CD8-positive, alpha-beta memory T cell (primary cell): ENCODE measurements at places on chromosomes 11 and 22. TPM values are rescaled to one million over a fixed set of nuclear protein-coding genes. Genes with fewer than 3 reads are reported as not detected.

The FZD4 gene
- 0.07 TPM for total RNA-seq

GRCh38 chr22:20172141-20172613 is 21.3 kb upstream of the CCDC188 start:
- H3K4me1 ChIP-seq, result no peaks in the 10 kb centered on the region
- H3K27ac ChIP-seq, result no peak overlapping the region
- no peak overlapping the region for H3K4me3 ChIP-seq
- peaks cover 13% of the 10 kb centered on the region for H3K27me3 ChIP-seq
- H3K36me3 ChIP-seq, result no peaks in the 10 kb centered on the region

GRCh38 chr11:101435408-101435973 is 148.3 kb downstream of the TRPC6 start:
- H3K4me3 ChIP-seq, result no peak overlapping the region
- H3K36me3 ChIP-seq, result no peaks in the 10 kb centered on the region
- no peak for DNase-seq
- no peaks in the 10 kb centered on the region for H3K4me1 ChIP-seq

DNA sequence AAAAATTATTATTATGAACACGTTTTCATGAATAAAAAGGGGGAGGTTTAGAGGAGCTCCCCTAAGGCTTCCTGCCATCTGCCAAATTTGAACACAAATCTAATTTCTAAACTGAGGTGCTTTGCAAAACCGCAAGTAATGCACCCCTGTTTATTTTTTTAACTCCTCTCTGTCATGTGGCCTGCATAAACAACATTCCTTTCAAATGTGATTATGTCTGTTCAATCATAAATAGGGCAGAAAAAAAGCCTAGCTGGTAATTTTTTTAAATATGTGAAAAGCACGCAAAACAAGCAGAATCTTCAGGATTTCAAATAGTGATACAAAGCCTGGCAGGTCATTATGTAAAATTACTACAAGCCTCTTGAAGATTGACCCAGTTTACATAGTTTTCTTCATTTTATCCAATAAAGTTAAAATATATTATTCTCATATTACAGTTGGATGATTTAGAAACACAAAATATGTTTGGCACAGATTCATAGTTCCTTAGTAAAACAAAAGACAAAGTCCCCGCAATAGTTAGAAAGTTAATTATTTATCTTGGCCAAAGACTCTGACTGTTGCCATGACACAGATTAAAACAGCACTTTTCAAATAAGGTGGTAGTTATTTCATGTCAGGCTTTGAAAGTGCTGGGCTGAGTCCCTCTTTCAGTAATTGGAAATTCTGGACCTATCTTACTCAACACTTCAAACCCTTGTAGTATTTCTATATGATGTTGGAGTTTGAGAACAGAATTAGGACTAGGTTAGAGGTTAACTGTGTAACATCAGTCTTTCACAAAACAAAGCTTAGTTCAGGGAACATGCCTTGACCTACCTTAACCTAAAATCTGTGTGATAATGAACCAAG is 200.3 kb upstream of the MPPED2 start:
- H3K4me3 ChIP-seq, result no peak overlapping the region
- H3K36me3 ChIP-seq, result no peaks in the 10 kb centered on the region
- no peaks in the 10 kb centered on the region for H3K27me3 ChIP-seq
- no peak for DNase-seq
- H3K27ac ChIP-seq, result no peak overlapping the region

DNA sequence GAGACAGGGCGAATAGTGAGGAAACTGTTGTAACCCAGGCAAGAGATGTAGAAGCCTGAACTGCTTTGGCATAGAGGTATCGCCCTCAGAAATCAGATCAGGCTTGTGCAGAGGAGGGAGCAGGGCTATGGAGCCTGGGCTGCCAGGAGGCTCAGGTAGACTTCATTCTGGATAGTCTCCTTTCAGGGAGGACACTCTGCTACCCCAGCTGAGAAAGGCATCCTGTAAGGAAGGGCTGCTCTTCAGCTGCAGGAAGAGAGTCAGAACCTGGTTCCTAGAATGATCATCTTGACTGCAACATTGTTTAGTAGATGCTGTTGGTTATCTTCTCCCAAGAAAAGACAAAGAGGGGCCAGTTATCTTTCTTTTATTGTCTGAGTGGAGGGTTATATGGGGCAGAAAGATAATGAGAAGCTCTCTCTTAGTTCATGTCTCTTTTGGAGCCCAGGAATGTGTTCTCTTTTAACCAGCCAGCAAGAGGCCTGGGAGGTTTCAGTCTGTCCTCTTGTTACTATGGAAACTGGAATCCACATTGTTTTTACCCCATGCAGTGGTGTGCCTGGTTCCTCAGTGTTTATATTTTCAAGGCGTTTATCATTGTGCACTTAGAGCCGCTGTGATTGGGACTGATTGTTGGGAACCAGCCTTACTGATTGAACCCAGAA is 95.7 kb downstream of the STIM1 start:
- H3K27ac ChIP-seq, result peak overlapping the region; percentile 0
- H3K36me3 ChIP-seq, result no peaks in the 10 kb centered on the region
- H3K4me1 ChIP-seq, result peaks cover 94% of the 10 kb centered on the region
- no peaks in the 10 kb centered on the region for H3K27me3 ChIP-seq
- no peak overlapping the region for H3K4me3 ChIP-seq

- DNase-seq, result no peak
- H3K27ac ChIP-seq, result no peak overlapping the region
- H3K4me1 ChIP-seq, result no peaks in the 10 kb centered on the region
- no peak overlapping the region for H3K4me3 ChIP-seq
- no peaks in the 10 kb centered on the region for H3K36me3 ChIP-seq
These were observed 581.5 kb downstream of the LRRC4C start for GRCh38 chr11:40877981-40878380.

DNA sequence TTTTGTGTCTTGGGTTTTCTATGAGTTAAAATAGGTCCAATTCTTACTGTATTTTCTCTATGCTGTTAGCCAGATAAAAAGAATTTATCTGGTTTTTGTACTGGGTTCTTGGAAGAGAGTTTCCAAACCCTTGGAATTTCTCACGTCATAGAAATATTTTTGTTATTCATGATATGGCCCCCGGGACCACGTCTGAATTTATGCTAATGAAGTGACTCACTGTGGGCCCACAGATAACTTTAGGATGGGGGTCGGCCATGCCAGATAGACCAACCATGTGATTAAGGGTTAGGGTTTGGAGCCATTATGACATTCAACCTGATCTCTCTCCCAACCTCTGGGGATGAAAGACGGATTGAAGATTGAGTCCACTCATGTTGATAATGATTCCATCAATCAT is 35.6 kb upstream of the DDI1 start:
- DNase-seq, result no peak
- H3K4me3 ChIP-seq, result no peak overlapping the region
- no peaks in the 10 kb centered on the region for H3K27me3 ChIP-seq
- no peak overlapping the region for H3K27ac ChIP-seq

The SCN2B gene
- not detected for total RNA-seq

The MS4A5 gene
- not detected for total RNA-seq

DNA sequence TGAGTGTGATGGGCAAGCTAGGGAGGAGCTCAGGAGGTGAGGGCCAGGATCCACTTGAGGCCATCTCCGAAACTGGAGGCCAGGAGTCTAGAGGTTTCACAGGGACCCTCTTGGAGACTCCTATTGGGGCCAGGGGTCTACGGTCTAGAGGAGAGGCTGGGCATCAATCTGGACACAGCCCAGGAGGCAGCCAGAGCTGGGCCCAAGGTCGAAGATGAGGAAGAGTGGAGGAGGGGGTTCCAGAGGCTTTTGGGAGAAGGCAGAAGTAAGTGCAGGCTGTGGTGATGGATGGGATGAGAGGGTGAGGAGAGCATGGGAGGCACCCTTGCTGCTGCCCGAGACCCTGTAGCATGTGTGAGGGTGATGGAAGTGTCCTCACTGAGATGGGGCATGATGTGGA is 56.6 kb downstream of the LRRC32 start:
- no peaks in the 10 kb centered on the region for H3K36me3 ChIP-seq
- no peaks in the 10 kb centered on the region for H3K4me1 ChIP-seq
- no peak for DNase-seq

The OR2D2 gene
- not detected for total RNA-seq

- no peak overlapping the region for H3K4me3 ChIP-seq
- H3K4me1 ChIP-seq, result no peaks in the 10 kb centered on the region
- no peak for DNase-seq
- H3K27ac ChIP-seq, result no peak overlapping the region
- H3K36me3 ChIP-seq, result no peaks in the 10 kb centered on the region
These were observed 253.7 kb upstream of the POU2AF2 start for GRCh38 chr11:110991661-110992355.

The DCDC1 gene
- total RNA-seq, result 0.07 TPM

DNA sequence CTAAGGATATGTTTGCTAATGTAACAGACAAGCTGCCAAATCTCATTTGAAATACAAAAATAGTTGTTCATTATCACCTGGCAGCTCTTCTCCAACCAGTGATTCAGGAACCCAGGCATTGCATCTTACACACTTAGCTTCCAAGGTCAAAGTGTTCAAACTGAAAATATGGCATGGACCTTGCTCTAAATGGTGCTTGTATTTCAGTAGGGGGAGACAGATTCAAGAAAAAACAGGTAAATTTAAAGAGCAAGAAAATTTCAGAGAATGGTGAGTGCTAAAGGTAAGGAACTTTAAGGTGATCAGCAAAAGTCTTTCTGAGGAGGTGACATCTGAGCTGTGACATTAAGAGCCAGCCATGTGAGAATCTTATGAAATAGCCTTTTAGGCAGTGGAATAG is 82.8 kb upstream of the E2F8 start:
- H3K27me3 ChIP-seq, result no peaks in the 10 kb centered on the region
- no peaks in the 10 kb centered on the region for H3K4me1 ChIP-seq
- no peaks in the 10 kb centered on the region for H3K36me3 ChIP-seq
- DNase-seq, result no peak
- H3K4me3 ChIP-seq, result no peak overlapping the region

The KCNA4 gene
- total RNA-seq, result not detected

DNA sequence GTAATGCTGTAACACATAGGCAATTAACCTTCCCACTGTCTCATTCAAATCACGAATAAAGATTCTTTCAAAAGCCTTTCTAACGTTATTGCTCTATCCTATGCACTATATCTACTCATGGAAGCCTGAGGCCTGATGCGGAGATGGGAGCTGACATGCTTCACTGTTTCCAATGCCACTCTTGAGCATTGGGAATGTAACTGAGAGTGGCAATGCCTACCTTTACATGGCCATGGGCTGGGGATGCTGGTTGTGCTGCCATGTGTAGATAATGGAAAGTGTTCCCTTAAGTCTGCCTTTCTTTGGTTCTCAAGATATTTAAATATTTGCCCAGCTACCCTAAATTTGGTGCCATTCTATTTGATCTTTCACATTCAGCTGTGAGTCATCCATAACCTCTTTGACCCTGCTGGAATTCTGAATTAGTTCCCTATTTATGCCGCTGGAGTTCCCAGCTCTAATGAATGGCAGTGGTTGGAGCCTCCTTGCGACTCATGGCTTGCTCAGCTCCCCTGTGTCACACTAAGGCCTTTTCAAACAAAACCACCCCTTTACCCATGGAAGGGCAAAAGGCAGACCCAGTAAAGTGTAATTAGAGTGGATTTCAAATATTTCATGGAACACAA is 21.4 kb upstream of the DKK3 start:
- no peaks in the 10 kb centered on the region for H3K36me3 ChIP-seq
- H3K4me3 ChIP-seq, result no peak overlapping the region
- no peaks in the 10 kb centered on the region for H3K27me3 ChIP-seq
- no peaks in the 10 kb centered on the region for H3K4me1 ChIP-seq
- DNase-seq, result no peak

The OR8A1 gene
- total RNA-seq, result not detected
